ENCODE measurements at places on chromosomes 1 and 21.

- DNase-seq, result no peak
Observed at GRCh38 chr1:171998711-171999110, 157.4 kb downstream of the DNM3 start.

DNA sequence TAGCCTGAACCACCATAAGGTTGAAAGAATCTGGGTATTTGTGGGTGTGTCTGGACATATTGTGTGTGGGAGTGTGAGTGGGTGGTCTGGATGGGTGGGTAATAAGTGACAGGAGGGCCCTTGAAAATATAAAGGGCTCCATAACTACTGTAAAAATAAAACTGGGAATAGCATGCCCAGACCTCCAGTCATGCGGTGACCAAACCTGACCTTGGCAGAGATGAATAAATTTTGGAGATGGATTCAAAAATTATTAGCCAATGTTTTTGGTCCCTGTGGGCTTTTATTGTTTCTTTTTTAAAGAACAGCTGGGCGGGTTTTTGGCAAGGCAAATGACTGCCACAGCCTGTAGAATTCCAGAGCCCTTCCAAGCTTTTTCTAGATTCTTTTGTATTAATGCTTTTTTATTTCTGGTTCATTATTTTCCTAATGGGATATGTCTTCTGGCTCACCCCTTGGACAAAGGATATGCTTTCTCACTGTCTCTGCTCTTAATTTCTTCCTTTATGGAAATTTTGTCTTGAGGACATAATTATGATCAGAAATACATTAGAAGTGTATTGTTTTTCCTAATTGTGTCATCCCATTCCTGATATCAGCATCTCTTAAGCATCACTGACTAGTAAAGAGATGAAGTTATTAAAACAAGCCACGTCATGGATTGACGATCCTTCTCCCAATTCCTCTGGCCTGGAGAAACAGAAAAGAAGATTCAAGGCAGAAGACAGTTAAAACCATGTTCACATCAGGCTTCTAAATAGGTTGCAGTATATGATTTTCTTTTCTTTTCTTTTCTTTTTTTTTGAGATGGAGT lies 69.5 kb downstream of the NTMT2 start:
- DNase-seq, result no peak

DNA sequence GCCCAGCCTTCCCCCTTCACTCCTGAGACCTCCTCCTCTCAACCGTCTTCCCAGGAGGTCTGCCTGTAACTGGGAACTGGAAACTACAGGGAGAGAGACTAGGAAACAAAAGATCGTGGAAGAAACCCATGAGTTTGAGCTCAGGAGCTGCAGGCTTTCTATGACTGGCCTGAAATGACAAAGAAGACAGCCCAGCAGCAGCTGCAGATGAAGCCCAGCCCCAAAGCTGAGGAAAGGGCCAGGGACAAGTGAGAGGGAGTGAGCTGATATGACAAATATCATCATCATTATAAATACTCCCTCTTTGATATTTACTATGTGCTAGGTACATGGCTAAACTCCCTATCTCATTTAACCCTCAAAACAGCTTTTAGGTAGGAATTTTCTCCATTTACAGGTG lies 142.6 kb upstream of the CTTNBP2NL start:
- no peak for DNase-seq

DNA sequence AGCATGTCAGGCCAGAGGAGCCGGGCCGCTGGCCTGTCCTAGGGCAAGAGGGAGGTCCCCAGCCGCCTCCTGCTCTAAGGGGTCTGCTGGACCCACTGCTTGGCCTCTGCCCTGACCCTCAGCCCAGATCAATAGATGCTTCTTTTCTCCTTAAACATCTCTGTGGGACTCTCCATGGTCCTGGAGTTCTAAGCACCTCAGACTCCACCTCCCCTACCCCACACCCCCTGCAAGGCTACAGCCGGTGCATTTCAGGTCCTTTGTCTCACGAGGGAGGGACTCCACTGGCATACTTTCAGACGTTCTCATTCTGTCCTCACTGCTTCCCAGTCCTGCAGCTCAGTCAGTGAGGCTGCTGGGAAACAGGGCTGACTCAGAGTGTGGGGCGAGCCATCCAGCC lies 11.0 kb downstream of the CNTN2 start:
- no peak for DNase-seq

DNA sequence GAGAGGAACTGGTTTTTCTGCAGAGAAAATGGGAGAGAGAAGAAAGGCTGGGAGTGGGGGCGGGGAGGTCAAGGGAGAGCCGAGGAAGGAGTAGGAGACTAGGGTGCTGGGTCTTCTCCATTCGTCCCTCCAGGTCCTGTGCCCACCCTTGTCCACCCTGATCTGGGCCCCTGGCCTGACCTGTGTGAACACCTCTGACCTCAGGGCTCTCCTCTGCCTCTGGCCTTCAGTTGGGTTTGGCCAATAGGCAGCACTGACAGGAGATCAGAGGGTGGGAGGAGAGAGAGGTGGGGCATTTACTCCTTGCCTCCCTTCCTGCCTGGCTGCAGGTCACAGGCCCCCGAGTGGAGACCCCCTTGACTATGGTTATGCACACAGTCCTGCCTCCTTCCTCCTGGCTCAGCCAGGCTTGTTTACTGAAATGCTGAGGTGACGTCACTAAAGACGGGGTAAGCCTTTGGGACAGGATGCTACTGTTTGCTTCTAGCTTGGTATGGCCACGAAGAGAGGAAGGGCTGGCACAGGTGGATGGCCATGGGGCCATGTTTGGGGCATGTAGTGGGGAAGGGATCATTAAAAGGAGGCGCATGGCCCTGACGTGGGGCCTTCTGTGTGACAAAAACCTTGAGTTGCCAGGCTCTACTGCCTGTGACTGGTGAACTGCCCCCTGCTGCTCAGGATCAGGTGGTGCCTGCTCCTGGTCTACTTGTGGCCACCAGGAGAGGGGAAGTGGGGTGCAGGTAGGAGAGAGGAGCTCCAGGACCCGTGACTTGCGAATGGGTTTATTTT lies 248.7 kb upstream of the CSF3R start:
- no peak for DNase-seq

DNA sequence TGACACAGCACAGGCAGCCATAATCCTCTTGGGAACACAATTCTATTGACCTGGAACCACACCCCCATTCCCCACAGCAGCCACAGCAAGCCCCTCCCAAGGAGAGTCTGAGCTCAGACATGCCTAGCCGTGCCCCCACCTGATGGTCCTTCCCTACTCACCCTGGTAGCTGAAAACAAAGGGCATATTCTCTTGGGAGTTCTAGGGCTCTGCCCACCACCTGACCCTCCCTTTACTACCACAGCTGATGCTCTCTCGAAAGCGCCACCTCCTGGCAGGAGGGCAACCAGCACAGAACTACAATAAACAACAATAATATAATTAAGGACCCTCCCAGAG lies 184.8 kb upstream of the COA6 start:
- DNase-seq, result no peak

GRCh38 chr1:214850432-214851050 lies 232.0 kb upstream of the KCNK2 start:
- no peak for DNase-seq

- DNase-seq, result no peak
Observed at GRCh38 chr1:41742219-41742618, 176.5 kb downstream of the HIVEP3 start.

- DNase-seq, result no peak
Observed at GRCh38 chr1:32197074-32197473, 3.3 kb upstream of the CCDC28B start.

DNA sequence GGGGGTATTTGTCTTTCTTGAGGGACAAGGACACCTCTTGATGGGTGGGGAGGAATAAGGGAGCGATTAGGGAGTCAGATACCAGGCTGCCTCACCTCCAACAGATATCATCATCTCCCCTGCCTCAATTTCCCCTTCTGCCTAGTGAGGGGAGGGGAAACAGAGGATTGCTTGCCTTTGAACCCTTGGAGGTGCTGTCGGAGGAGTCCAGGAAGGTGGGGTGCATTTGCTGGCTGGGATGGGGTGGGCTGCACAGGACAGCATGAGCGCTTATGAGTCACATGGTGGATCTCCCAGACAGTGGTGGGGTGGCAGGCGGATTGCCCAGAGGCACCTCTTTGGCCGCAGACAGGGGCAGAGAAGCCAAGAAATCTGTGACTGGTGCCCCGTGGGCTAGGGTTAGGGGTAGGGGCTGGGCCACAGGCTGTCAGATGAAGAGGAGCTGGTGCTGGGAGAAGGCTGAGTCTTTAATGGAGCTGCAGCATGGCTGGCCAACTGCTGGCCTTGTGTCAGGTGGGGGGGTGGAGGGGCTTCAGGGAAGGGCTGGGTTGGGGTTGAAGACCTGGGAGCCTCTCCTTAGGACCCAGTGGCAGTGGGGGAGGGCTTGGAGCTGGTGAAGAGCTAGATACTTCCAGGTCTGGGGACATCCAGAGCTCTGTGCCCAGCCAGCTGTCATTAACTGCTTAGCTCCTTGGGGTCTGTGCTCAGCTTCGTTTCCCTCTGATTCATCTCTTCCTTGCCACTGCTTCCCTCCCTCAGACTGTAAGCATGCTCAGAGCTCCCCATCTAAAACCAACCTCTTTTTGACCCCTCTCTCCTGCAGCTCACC lies 7.0 kb upstream of the ADORA1 start:
- no peak for DNase-seq

DNA sequence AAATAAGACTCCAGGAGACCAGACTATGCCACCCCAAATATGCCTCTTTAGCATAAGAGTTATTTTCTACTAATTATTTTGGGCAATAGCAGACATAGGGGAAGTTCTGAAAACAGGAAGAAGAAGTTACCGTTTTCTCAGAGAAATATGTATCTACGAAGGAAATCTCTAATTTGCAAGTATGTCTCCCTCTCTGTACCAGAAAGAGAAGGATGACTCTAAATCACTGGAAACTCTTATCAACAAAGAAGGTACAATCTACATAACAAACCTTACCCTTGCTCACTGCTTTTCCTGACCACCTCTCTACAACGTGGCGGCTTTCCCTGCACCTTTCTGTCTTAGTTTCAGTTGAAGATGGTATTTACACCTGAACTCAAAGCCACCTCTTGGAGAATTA lies 49.0 kb downstream of the OMA1 start:
- DNase-seq, result no peak

DNA sequence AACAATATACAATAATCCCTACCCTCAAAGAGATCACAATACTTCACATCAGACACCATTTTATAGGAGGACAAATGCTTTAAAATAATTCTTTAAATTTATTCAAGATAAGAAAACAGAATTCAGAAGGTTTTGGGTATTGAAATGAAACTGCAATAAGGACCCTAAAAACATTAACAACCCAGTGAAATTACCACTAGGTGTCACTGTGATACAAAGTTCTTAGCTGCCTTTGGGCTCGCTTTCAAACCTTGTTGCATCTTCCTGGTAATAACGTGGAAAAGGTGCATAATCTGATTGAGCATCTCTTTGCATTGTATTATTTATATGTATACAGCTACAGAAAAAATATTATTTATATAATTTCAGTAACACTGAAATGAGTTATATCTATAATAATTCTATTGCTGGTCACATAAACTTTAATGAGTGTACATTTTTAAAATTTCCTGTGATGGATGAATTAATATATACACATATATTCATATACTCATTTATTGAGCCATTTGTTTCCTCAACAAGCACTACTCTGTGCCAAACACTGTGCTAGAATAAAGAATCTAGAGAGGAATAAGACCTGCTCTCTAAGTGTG lies 185.2 kb downstream of the FAF1 start:
- no peak for DNase-seq

GRCh38 chr21:21730512-21730911 lies 732.3 kb downstream of the NCAM2 start:
- DNase-seq, result no peak

GRCh38 chr1:67696708-67697107 lies 11.7 kb downstream of the GADD45A start:
- DNase-seq, result no peak

GRCh38 chr1:44924835-44925464 lies 61.4 kb downstream of the EIF2B3 start:
- DNase-seq, result no peak
